ENCODE measurements at places on chromosomes 11 and 22.

DNA sequence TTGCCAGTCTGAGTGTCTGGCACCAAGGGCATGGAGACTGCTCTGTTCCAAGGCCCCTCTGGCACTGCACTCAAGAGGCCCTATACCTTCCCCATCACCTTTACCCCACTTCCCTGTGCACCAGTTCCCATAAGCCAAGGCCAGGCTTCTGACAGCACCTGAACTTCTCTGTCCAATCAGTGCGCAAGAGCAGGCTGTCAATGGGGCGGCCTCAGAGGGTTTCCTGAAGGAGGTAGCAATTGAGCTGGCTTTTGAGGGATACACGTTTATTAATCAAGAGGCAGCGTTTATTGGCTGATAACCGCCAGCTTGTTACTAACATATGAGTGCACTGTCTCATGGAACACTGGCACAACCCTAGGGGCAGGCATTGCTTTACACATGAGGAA, 2.1 kb downstream of the SH3BP1 start:
- no peak for ATAC-seq

DNA sequence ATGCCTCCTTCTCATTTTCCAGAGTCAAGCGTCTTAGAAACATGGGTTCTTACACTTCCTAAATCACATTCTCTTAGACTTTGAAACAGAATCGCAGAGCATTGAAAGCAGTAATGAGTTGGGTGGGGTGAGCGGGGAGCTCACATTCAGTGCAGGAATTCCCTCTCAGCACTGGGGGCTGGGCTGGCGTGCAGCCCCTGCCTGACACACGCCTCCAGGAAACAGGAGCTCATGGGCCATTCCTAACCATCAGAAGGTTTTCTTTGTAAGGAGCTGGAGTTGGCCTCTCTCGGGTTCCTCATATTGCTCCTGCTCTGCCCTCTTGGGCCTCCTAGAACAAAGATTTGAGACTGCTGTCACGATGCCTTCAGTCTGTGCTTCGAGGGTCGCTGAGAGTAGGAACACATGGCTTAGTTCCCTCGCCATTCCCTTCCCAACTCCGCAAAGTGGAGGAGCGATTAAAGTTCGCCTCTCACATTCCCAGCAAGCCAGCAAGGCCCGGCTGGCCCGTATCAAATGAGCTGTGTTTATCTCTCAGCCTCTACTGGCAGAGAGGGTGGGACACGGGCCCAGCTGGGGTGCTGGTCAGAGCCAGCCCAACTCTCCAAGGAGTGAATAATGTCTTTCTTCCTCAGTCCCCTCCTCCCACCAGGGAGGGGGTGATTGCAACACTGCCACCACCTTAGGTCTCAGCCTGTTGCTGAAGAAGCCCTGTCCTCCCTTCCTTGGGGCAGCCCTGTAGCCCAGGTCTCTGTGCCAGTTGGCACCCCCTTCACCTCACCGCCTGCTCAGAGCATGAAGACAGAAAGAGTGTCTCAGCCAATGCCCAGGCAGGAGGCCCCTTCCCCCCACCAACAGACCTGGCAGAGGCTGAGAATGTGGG, 10.4 kb downstream of the CHRDL2 start:
- no peak for ATAC-seq

DNA sequence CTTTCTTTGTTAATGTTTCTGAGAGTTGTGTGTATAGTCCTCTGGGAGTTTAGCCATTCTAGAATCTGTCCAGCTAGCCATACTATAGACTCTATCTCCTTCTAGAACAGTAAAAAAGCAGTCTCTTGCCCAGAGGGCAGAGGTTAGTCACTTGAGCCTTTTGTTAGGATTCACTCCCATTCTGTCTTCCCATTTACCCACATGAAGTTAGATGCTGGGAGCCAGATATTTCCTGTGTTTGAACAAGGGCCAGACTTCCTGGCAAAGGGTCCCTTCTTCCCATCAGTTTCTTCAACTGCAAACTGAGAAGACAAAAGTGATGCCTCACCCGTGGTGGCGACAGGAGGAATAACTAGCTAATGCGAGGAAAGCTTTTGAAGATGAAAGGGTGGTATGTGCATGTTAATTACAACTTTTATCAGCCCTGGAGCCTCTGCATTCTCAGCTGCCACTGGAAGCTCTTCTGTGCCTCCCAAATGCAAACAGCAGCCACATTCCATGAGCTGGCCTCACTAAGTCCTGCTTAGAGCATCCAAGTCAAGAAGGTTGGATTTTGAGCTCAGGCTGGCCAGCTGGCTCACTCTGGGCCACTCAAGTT, 12.8 kb downstream of the CD44 start:
- ATAC-seq, result no peak

- ATAC-seq, result peak; percentile 72
Observed at GRCh38 chr11:82996966-82997606, 74.6 kb downstream of the RAB30 start.

GRCh38 chr11:37849706-37850105, 1251.7 kb upstream of the RAG2 start:
- no peak for ATAC-seq

- peak; percentile 83 for ATAC-seq
Observed at GRCh38 chr11:47259232-47259977, 1.6 kb downstream of the NR1H3 start.

DNA sequence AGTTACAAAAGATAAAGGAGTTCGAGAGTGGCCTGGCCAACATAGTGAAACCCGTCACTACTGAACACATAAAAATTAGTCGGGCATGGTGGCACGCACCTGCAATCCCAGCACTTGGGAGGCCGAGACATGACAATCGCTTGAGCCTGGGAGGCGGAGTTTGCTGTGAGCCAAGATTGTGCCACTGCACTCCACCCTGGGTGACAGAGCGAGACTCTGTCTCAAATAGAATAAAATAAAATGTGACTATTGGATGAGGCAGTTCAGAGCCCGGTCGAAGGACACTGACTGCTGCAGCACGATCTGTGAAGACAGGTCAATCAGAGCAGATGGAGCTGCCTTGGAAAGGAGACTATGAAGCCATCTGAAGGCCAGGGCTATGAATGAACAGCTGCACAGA, 37.7 kb upstream of the ANO1 start:
- no peak for ATAC-seq

GRCh38 chr11:129846508-129847335, 31.1 kb downstream of the TMEM45B start:
- ATAC-seq, result peak; percentile 51

DNA sequence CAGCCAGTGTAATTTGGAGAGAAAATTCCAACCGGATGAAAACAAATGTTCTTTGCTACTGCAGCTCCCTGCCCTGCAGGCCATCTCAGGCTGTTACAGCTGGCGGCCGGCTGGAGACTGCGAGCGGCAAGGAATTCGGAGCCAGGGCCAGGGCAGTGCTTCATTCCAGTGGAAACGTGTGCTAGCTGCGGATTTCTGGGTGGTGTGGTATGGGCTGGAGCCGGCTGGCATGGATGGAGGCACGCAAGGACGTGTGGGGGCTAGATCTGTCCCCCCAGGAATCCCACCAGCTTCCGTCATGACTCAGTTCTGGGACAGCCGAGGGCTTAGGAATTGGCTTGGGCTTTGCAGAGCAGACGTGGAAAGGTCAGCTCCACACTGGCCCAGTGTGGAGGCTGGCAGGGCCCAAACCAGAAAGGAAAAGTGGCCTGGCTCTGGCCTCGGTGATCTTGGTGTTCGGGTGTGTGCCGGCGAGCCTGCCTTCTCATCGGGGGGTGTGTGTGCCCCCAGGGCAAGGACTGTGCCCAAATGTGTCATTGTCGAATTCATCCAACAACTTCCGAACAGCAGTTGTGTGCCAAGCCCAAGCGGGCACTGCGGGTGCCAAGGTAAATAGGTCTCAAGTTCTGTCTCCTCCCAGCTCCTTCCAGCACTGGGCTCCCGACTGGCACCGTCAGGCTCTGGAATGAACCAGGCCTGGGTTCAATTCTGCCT, 48.1 kb upstream of the SHISAL1 start:
- no peak for ATAC-seq

- no peak for ATAC-seq
Observed at GRCh38 chr22:45071618-45072017, 61.8 kb upstream of the PHF21B start.

DNA sequence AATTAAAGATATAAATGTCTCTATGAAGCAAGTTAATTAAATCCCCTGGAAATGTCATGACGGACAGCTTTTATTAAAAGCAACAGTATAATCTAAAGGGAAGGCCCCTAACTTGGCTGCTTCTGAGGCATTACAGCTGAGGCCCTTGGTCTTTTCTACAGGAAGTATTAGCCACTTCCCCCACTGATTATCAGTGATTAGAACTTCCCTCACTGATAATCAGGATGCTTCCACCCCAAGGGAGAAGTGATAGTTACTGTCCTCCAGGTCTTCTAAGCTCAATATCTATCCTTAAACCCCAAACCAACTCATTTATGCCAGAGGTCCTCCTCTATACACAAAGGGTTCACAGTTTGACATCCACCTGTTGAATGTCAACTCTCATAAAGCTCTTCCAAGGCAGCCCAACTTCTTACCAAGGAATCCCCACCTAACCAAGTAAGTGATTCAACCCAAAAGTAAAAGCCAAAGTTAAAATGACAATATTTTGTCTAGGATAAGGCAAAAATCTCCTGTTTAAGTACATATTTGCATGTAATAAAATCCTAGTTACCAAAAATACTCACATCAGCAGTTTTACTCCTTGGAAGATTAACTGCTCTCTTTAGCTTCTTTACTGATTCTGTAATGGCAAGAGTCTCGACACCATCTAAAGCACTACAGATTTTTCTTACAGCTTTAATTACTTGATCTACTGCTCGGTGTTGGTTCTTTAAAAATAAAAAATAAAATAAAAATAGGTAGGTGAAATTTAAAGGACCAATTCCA, 58.6 kb upstream of the RPS13 start:
- no peak for ATAC-seq

DNA sequence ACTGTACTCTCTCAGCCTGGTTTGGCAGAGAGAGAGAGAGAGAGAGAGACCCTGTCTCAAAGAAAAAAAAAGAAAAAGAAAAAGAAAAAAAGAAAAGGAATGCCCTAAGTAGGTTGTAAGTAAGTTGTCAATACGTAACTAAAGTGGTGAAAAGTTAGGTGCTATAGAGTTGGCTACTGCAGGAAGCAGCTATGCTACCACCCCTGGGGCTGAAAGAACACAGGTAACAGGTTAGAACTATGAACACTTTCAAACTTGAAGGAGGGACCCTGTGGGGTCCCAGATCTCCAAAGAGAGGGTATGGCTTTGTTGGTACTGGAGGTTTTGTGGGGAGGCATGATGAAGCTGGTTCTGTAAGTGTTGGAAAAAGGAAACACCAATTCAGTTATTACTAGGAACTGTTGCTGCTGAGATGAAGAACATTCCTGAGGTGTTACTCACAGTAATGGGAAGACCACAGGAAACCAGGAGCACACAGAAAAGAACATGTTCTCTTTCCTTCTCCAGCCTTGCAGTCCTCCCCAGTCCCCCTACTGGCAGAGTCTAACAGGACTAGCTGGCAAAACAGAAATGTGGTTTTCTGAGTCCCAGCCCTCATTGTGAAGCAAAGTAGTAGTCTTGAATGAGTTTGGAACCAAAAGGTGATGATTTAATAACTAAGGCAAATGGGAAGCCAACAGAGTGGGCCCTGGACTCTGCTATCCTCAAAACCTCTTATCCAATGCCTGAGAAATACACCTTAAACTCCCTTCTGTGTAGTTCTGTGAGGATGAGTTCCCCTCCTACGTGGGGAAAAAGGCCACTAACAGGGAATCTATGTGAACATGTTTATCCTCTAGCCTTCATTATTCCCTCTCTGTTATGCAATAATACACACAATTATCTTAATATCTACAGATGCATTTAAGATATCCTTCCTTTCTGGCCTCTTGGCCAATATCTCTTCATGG, 427.0 kb upstream of the DDI1 start:
- no peak for ATAC-seq

GRCh38 chr11:44270403-44271273, 39.3 kb downstream of the ALX4 start:
- no peak for ATAC-seq

DNA sequence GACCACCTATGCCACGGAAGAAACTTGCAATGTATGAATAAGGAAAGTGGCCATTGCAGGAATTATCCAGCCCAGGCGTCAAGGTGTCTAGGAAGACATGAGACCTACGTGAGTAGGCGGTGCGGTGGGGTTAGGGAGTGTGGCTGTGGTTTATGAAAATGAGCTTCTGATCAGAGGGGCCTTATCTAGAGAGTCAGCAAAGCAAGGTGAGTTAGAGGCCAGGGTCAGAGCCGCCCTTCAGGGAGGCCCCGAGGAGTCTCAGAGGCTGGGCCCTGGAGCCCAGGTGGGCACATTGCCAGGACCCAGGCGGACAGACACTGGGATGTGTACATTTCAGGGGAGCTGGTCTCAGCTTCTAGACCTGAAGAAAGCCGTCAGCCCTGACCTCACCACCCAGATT, 13.8 kb upstream of the LINC01488 start:
- ATAC-seq, result no peak

DNA sequence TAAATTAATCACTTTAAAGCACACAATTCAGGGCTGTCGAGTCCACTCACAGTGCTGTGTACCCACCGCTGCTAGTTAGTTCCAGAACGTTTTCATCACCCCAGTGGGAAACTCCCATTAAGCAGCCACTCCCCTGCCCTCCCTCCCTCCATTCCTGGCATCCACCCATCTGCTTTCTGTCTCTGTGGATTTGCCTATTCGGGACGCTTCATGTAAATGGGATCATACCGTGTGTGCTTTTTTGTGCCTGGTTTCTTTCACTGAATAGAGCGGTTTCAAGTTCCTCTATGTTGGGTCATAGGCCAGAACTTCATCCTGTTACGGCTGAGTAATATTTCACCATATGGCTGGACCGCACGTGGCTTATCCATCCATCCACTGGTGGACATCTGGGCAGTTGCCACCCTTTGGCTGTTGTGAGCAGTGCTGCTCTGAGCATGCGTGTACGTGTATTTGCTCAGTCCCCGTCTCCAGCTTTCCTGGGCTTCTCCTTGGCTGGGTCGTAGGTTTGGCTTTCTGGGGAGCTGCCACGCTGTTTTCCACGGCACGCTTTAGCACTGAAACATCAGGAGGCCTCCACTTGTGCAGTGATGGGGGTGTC, 30.1 kb downstream of the ARHGAP8 start:
- ATAC-seq, result no peak

DNA sequence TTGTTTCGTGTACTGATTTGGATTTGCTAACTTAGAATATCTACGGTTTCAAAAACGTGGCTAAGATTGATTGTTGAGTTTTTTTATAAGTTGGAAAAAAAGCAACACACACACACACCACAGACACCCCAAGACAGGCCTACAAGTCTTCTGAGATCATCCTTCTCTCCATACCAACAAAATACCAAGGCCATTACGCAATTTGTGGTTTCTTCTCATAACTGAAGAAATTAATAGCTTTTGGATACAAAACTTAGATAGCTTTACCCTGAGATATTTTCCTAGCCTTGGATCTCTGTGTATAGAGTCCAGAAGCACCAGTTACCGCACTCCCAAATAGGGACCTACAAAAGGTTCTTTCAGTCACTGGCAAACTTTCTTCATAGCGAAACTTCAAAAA, 113.6 kb downstream of the SIK3 start:
- ATAC-seq, result no peak

All from activated CD4-positive, CD25-positive, alpha-beta regulatory T cell treated with anti-CD3 and anti-CD28 coated beads, Interleukin-2, amount 50 U/mL, for 24 hours (primary cell).